Activated T-cell treated with anti-CD3 and anti-CD28 coated beads, Interleukin-2, amount 50 U/mL, for 72 hours (primary cell): ENCODE measurements at places on chromosomes 16 and 17. TPM values are rescaled to one million over a fixed set of nuclear protein-coding genes. Genes with fewer than 3 reads are reported as not detected.

GRCh38 chr16:64121473-64121872 lies 1000.4 kb downstream of the CDH11 start:
- H3K4me3 ChIP-seq = no peak overlapping the region
- no peaks in the 10 kb centered on the region for H3K4me1 ChIP-seq
- H3K27me3 ChIP-seq = no peaks in the 10 kb centered on the region

Gene TMEM238L
- total RNA-seq = not detected

Gene UNC13D
- 89.0 TPM for total RNA-seq

Gene UTS2R
- 0.46 TPM for total RNA-seq

DNA sequence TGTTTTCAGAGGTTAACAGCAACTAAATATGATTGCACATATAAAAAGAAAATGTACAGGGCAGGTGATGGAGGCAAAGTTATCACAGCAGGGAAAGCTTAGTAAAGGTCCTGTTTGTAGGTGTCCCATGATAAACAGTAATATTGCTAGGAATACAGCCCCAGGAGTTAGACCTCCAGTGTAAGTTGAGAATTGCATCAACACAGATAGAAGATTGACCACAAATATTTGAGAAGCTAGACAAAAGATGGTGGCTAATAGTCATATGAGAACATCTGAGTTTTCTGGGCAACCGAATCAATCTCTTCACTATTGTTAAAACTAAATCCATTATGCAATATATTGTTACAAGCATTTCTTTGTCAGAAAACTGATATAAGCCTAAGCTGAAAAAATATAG lies 152.6 kb downstream of the CDH11 start:
- DNase-seq = no peak
- no peak overlapping the region for H3K27ac ChIP-seq
- H3K4me3 ChIP-seq = no peak overlapping the region
- no peaks in the 10 kb centered on the region for H3K36me3 ChIP-seq

Gene KRT31
- not detected for total RNA-seq

Gene ALOX12B
- 1.3 TPM for total RNA-seq

DNA sequence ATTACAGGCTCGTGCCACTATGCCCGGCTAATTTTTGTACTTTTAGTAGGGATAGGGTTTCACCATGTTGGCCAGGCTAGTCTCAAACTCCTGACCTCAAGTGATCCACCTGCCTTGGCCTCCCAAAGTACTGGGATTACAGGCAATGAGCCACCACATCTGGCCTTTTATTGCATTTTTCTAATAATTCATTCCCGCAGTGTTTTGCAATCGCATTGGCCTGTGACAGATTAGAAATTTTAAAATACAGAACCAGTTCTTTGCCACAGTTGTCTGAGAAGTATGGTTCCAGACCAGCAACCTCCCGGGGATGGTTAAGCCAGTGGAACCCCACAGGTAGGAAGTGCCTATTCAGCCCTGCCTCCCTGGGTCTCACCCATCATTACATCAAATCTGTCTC lies 3.2 kb upstream of the CRHR1 start:
- H3K36me3 ChIP-seq = no peaks in the 10 kb centered on the region
- no peak overlapping the region for H3K27ac ChIP-seq
- H3K27me3 ChIP-seq = peaks cover 61% of the 10 kb centered on the region

DNA sequence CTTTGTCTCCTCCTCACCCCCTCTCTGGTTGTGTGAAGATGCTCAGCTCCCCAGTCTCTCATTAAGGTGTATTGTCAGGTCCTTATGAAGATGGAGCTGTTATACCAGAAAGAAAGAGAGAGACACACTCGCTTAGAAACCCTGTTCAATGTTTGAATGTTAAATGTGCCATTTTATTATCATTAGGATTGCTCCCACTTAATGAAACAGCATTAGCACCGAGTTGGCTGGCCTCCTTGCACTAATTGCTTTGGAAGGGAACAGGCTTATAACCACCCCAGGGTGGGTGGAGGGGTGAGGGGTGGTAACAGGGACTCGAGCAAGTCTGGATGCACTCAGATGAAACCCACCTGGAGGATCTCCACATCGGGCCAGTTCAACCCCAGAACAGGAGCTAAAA lies 14.4 kb downstream of the PIPOX start:
- no peak overlapping the region for H3K27ac ChIP-seq
- no peak overlapping the region for H3K4me3 ChIP-seq
- no peaks in the 10 kb centered on the region for H3K27me3 ChIP-seq
- no peaks in the 10 kb centered on the region for H3K36me3 ChIP-seq
- DNase-seq = no peak
